Skeletal muscle cell (primary cell): ENCODE measurements at places on chromosomes 2 and 18.

DNA sequence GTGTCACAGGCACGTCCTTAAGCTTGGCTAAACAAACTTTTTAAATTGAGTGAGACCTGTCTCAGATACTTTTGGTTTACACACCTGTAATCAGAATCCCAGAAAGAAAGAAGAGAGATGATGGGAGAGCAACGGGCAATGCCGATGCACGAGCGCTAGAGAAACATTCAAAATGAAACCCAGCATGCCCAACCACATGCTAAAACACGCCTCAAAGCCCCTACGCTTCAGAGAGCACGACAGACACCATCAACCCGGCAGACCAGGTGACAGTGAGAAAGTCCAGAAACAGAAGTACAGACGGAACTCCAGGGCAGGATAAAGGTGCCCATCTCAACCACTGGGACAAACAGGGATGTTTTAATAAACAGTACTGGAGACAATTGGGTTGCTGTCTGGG lies 85.5 kb downstream of the HDAC4 start:
- DNase-seq, result no peak

- DNase-seq, result no peak
Measured at GRCh38 chr2:161204846-161205245, 44.6 kb downstream of the TANK start.

GRCh38 chr2:120760446-120761135 lies 24.9 kb downstream of the GLI2 start:
- DNase-seq, result no peak

GRCh38 chr2:120428748-120429147 lies 82.8 kb downstream of the INHBB start:
- DNase-seq, result no peak

GRCh38 chr2:121993682-121994081 lies 238.2 kb downstream of the TSN start:
- DNase-seq, result no peak

DNA sequence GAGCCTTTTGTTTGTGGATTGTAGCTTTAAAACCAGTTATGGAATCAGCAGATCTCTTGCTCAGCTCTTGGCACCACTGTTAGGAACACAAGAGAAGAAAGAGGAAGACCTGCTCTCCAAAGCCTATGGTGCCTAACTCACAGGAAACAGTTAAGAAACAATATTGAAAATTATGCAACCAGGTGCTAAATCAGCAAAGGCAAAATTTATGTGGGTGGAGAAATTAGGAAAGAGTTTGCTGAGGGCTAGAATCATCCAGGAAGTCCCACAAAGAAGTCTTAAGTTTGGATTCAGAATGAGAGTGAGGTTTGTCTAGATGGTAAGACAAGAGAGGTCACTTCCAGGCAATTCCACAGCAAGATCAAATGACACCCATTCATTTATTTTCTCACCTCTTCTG lies 49.4 kb downstream of the AOX1 start:
- peak; percentile 23 for DNase-seq

GRCh38 chr2:143907801-143908200 lies 612.1 kb downstream of the ZEB2 start:
- DNase-seq, result no peak

DNA sequence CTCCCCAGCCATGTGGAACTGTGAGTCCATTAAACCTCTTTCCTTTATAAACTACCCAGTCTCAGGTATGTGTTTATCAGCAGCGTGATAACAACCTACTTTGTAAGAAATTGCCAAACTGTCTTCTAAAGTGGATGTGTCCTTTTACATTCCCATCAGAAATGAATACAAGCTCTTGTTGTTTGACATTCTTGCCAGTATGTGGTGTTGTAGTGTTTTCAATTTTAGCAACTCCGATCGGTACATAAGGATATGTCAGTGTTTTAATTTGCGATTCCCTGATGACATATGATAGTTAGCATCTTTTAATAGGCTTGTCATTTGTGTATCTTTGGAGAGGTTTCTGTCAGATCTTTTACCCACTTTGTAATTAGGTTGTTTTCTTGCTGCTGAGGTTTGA lies 1156.3 kb upstream of the CRIM1 start:
- no peak for DNase-seq

DNA sequence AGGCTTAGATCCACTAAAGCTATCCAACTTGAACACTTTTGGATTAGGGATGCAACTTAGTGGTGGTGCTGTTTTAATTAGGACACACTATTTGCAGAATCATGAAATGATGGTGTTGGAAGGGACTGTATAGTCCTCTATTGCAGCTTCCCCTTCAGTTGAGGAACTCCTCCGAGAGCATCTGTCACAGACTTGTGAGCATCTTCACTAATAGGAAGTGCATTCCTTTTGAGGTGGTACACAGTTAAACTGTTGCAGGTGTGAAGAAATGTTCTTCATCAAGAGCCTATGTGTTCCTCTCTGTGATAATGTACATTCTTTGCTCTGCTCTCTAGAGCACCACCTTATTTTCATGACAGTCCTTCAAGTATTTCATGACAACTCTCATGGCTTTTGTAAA lies 197.4 kb downstream of the CAMKMT start:
- no peak for DNase-seq

DNA sequence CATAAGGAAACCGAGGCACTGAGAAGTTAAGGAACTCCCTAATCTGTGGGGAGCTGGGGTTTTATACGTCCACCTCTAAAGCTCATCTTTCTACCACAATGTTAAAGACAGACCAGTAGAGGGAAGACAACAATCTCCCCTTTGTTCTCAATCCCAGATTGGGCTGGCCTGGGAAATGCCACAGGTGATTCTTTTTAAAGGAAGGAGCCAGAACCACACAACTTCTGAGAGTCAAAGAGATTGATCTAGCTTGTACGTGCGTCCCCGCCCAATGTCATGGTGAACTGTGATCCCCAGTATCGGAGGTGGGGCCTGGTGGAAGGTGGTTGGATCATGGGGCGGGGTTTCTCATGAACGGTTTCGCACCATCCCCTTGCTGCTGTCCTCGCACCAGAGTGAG lies 81.8 kb upstream of the LCLAT1 start:
- no peak for DNase-seq

DNA sequence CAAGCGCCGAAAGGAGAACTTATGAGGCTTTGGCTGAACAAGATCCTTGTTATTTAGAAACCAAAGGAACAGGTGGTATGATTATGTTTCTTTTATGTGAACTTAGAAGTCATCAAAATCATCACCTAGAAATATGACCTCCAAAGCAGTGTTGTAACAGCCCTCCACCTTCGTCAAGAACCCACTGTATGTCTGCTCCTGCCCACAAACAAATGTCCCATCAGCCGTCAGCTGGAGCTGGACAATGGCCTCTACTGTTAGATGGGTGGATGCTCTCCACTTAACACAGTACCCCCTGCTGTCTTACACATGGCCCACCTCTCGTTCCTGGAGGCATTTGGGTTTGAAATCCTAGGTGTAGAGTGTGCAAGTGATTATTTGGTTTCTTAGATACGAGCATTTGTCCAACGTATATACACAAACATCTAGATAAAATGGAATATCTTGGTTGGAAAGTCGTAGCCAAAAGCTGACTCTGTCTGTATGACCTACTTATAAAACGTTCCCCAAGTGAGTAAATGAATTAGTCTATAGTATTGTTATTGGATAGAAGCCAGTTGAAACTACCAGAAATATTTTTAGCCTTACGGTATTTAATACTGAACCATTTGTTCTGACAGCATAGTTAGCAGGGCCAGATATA lies 113.0 kb downstream of the CRIM1 start:
- DNase-seq, result peak; percentile 76
